Neural crest cell (in vitro differentiated cells): ENCODE measurements at places on chromosomes 16 and 17. TPM values are rescaled to one million over a fixed set of nuclear protein-coding genes. Genes with fewer than 3 reads are reported as not detected.
A peak's percentile ranks its signal among the peaks of the same experiment; 100 is the strongest.

DNAAF8 gene
- 0.68 and 0.96 TPM in 2 replicates for total RNA-seq

DNA sequence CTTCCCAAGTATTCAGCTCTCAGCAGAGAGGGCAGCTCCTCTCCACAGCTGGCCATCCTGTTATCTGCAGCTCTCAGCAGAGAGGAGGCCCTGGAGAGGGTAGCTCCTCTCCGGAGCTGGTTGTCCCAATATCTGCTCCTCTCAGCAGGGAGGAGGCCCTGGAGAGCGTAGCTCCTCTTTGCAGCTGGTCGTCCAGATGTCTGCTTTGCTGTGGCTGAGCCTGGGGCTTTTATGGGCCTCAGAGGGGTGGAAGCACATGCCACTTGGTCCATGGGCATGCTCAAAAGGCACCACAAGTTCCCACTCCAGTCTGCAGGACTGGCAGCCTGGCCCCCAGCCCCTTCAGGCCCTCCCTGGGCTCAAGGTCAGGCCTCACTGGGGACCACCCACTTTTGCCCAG, 314.3 kb downstream of the KCNJ2 start:
- H3K4me3 ChIP-seq: no peak overlapping the region
- H3K36me3 ChIP-seq: peaks cover 5% of the 10 kb centered on the region
- DNase-seq: no peak
- no peaks in the 10 kb centered on the region for H3K27me3 ChIP-seq

- H3K36me3 ChIP-seq: peaks cover 6% of the 10 kb centered on the region
- peak overlapping the region; percentile 89 for H3K27ac ChIP-seq
- no peak for DNase-seq
- H3K4me1 ChIP-seq: peaks cover 22% of the 10 kb centered on the region
- H3K27me3 ChIP-seq: peaks cover 14% of the 10 kb centered on the region
- H3K4me3 ChIP-seq: peak overlapping the region; percentile 93
These were observed 874 bp downstream of the WWP2 start for GRCh38 chr16:69762814-69763598.

DNA sequence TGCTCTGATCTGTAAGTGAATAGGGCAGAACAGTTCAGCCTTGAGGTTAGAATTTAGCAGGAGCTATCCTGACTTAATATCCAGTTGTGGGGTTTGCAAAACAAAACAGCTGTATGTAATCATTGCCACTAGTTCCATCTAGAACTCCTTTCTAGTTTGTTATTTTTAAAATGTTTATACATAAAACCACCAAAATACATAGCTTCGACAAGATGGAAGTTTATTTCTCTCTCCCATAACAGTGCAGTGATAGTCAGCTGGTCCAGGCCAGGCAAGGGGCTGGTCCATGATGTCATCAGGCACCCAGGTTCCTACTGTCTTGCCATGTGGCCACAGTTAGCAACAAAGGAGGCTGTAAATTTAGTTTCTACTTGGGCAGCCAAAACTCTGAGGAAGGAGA, 10.5 kb upstream of the PLK1 start:
- H3K4me1 ChIP-seq: no peaks in the 10 kb centered on the region
- H3K36me3 ChIP-seq: peaks cover 6% of the 10 kb centered on the region
- no peak overlapping the region for H3K27ac ChIP-seq
- no peak overlapping the region for H3K4me3 ChIP-seq
- DNase-seq: no peak
- H3K27me3 ChIP-seq: no peaks in the 10 kb centered on the region

- H3K4me1 ChIP-seq: peaks cover 12% of the 10 kb centered on the region
- H3K36me3 ChIP-seq: no peaks in the 10 kb centered on the region
- H3K27ac ChIP-seq: no peak overlapping the region
- DNase-seq: no peak
These were observed 25.1 kb downstream of the STAT5B start for GRCh38 chr17:42251115-42251514.
